ENCODE measurements at places on chromosomes 13 and 19.
A peak's percentile ranks its signal among the peaks of the same experiment; 100 is the strongest.

GRCh38 chr19:2976609-2977000 is 759 bp upstream of the TLE6 start:
- no peak for DNase-seq

DNA sequence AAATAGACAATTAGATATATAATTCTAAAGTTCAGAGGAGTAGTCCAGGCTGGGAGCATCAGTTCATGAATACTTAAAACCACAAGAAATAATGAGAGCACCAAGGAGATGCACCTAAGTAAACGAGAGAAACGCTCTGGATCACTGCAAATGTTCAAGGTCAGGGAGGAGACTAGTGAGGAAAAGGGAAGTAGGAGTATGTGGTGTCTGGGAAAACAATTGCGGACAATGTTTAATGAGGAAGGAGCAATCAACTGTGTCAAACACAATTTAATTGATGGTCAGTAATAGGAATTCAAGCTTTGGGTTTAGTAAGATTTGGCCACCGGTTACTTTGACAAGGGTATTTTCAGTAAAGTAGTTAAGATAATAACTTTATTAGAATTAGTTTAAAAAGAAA is 652.2 kb downstream of the DACH1 start:
- DNase-seq, result no peak

GRCh38 chr13:46369506-46370277 is 17.4 kb downstream of the RUBCNL start:
- DNase-seq, result peak; percentile 50

- DNase-seq, result no peak
These were observed 1318.9 kb downstream of the OLFM4 start for GRCh38 chr13:54347531-54347930.

GRCh38 chr13:23799945-23800344 is 89.3 kb downstream of the MIPEP start:
- DNase-seq, result no peak

GRCh38 chr13:24985107-24985506 is 110.8 kb upstream of the PABPC3 start:
- no peak for DNase-seq

- no peak for DNase-seq
These were observed 240.8 kb downstream of the NHLRC3 start for GRCh38 chr13:39279077-39279476.

DNA sequence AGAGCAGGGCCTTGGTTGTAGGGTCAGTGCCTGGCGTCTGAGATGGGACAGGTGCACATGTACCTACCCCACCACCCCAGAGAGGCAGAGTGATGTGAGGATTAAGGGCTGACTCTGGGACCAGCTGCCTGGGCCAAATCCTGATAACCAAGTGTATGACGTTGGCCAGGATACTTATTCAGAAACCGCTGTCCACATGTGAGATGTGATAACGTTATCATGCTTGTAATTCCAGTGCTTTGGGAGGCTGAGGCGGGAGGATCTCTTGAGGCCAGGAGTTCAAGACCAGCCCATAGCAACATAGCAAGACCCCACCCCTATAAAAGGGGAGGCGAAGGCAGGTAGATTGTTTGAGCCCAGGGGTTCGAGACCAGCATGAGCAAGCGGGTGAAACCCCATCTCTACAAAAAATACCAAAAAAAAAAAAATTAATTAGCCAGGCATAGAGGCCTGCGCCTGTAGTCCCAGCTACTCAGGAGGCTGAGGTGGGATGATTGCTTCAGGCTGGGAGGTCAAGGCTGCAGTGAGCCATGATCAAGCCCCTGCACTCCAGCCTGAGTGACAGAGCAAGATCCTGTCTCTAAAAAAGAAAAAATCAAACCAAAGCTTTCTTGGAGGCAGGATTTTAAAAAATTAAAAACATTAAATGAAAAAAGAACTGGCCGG is 10.0 kb downstream of the ADGRE5 start:
- DNase-seq, result no peak

- DNase-seq, result no peak
These were observed 15.1 kb upstream of the CACNG8 start for GRCh38 chr19:53947624-53948023.

DNA sequence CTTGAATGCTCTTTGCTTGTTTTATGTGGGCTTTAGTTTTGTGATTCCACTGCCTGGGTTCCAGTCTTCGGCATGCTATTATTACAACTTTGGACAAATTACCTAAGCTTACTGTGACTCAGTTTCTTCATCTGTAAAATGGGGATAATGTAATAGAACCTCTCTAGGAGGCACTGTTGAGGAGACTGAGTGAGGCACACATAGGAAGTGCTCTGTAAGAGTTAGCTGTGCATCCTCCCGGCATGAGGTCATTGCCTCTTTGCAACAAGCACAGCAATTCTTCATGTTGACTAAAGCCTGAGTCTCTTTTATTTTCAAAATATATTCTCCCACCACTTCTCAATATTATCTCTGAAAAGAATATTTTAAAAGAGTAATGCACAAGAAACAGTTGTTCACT is 227.4 kb downstream of the DLEU7 start:
- peak; percentile 45 for DNase-seq

- DNase-seq, result no peak
These were observed 1018.3 kb downstream of the DIAPH3 start for GRCh38 chr13:59145381-59145780.

GRCh38 chr19:7982651-7983099 is 22.8 kb downstream of the ELAVL1 start:
- no peak for DNase-seq

- peak; percentile 36 for DNase-seq
These were observed 18.9 kb downstream of the CCDC97 start for GRCh38 chr19:41328842-41329225.

- no peak for DNase-seq
These were observed 28.9 kb upstream of the POSTN start for GRCh38 chr13:37627428-37627827.

- DNase-seq, result no peak
These were observed 3.1 kb downstream of the ADGRE1 start for GRCh38 chr19:6890401-6890913.

GRCh38 chr13:50290186-50290585 is 274.9 kb downstream of the KCNRG start:
- no peak for DNase-seq

- peak; percentile 39 for DNase-seq
These were observed 26.7 kb downstream of the LATS2 start for GRCh38 chr13:21034603-21035191.
